GM12865 (cell line): ENCODE measurements at places on chromosomes 1 and 21.

- DNase-seq: no peak
Observed at GRCh38 chr1:106746448-106747085, 309.9 kb upstream of the PRMT6 start.

DNA sequence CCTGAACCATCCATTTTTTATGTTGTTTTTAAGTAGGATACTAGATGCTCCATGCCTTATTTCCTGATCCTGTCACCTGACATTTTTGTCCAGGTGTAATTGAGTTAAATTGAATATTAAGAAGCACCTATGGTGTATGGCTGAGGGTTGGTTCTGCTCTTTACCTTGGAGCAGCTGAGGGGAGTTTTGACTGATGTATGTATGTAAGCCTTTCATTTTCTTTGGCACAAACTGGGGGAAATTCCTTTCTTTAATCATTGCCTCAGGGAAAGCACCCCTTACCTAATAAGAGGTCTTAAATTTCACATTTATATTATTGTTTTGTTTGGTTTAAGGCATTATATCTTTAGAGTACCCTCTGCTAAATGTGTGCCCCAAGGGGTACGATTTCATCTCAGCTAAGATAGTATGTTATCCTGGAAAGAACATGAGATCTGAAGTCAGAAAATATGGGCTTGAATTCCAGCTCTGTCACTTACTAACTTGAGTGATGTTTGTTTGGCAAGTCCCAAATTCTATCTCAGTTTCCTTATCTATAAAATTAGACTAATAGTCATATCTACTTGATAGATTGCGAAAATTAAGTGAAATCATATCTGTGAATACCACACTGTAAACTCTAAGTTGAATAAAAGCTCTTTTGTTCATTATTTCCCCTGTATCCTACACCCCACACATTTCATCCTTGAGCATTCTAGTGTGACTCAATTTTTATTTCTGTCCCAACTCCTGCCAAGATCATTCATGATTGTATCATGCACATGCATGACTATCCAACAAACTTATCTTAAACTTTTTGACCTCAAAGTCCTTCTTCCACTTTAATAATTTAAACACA, 57.7 kb upstream of the NUF2 start:
- peak; percentile 2 for DNase-seq

GRCh38 chr1:11058595-11059154, 1.1 kb downstream of the SRM start:
- DNase-seq: no peak

DNA sequence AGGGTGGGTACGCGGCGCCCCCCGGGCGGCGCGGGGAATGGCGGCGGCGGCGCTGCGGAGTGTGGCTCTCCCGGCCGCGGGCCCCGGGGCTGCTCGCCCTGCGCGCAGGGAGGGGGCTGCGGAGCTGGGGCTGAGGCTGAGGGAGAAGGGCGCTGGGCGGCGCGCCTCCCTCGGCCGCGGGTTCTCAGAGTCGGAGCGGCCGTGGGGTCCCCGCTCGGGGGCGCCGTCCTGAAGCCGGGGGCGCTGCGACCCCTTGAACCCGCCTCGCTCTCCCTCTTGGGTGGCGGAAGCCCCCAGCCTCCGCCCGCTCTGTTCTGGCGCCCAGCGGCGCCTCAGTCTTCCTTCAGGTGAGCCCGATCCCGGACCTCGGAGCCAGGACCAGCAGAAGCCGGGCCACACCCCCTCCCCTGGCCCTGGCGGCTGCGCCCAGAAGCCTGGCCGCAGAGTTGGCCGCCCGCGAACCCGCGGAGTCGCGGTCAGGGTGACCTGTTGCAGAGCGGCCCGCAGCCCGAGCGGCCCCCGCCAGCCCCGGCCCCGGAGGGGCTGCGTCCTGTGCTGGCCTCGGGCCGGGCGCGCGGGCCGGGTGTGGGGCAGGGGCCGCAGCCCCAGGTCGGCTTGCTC, 532 bp downstream of the RALGPS2 start:
- peak; percentile 27 for DNase-seq

GRCh38 chr21:46284733-46285132, 678 bp downstream of the MCM3AP start:
- DNase-seq: no peak

DNA sequence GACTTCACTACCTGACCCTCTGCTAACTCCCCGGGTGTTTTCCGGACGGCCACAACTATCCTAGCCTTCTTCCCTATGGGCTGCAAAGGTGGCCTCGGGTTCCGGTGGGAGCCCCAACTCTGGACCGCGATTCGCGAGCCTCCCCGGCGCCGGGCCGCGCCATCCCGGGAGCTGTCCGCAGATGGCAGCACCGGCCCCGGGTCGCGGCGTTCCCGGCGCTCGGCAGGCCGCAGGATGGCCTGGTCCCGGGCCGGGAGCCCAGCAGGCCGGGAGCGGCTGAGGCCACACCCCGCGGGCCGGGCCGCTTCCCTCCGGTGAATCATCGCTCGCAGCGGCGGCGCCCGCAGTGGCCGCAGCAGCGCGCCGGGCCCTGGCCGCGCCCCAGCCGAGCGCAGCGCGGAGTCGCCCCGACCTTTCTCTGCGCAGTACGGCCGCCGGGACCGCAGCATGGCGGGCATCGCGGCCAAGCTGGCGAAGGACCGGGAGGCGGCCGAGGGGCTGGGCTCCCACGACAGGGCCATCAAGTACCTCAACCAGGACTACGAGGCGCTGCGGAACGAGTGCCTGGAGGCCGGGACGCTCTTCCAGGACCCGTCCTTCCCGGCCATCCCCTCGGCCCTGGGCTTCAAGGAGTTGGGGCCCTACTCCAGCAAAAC, at the start of gene CAPN2:
CAPN2 (plus strand) TSS at position 346 of the 656 bp plus-strand sequence; CDS start at position 448, 102 bp downstream.
- peak; percentile 81 for DNase-seq
